ENCODE measurements at places on chromosomes 16 and 17.
A peak's percentile ranks its signal among the peaks of the same experiment; 100 is the strongest.

- DNase-seq: no peak
These were observed 50.0 kb upstream of the TNRC6C start for GRCh38 chr17:77908501-77908900.

- DNase-seq: no peak
These were observed 16.9 kb downstream of the NSMCE1 start for GRCh38 chr16:27251541-27252205.

GRCh38 chr17:2925011-2925410 lies 128.8 kb downstream of the RAP1GAP2 start:
- DNase-seq: no peak

- peak; percentile 70 for DNase-seq
These were observed 6.6 kb upstream of the TEKT3 start for GRCh38 chr17:15348021-15348420.

DNA sequence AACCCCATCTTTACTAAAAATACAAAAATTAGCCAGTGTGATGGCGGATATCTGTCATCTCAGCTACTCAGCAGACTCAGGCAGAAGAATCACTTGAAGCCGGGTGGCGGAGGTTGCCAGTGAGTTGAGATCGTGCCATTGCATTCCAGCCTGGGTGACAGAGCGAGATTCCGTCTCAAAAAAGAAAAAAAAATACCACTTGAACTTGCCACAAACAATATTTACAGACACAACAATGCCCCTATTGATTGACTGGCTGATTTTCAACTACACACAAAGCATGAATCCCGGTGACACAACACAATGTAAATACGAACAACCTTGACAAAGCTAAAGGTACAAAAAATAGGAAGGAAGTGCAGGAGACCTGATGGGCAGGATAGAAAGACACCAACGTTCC lies 49.3 kb downstream of the NXN start:
- DNase-seq: no peak

DNA sequence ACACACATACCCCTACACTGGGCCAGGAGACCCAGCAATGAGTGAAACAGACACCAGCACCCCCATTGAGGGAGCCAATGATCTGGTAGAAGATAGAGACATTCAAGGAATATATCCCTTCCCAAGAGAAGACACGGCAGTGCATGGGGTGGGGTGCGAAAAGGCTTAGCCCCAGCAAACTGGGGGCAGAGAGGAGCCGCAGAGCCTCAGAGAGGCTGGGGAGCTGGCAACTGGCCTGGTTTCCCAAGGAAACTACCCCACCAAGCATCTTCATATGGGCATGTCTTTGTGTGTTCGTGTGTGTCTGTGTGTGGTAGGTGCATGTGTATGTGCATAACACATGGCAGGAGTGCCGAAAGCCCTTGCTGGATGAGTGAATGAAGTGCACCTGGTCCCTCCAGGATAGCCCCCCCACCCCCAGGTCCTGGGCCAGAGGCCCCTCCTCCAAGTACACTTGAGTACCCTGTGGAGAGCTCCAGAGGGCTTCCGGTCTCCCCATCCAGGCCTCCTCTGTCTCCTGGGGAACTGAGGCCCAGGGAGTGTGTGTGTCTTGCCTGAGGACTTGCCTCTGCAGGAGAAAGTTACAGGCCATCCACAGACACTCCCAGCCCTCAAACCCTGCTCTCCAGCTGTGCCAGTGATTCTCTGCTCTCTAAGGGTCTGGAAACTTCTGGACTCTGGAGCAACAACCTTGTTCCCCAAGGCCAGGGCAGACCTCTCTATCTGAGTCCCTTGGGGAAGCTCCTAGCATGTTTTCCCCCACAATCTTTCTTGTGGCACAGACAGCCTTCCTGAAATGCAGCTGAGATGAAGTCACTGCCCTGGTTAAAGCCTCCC lies 15.9 kb downstream of the TBX2 start:
- no peak for DNase-seq

DNA sequence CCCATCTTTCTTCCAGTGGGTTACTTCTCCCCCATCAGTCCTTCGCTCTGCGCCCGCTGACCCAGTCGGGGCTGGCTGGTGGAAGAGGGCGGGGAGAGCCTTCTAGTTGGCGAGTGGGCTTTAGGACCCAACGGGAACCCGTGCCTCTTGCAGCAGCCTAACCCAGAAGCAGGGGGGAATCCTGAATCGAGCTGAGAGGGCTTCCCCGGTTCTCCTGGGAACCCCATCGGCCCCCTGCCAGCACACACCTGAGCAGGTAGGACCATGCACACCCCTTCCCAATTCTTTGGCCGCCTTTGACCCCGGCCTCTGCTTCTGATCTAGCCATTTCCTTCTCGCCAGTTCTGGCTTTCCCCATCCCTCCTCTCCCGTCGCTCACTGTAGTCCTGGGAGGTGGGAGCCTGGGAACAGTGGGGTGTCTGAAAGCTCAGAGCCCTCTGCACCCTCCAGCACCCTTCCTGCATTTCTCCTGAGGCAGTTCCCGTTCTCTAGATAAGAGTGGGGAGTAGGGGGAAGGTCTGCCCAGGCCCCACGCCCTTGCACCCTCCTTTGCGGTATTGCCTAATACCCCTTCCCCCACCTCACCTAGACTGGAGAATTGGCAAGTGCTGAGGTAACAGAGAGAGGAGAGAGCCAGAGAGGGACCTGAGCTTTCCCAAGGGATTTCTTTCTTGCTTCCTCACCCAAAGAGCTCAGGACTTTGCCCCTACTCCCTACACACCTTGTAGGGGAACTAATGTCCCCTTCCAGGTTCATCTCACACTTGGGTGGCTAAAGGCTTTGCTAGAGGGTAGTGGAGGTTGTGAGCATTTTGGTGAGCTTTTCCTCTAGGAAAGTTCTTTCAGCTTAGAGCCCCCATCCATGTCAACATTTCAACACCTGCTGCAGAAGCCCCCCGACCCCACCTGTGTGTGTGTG lies at the start of gene RARA:
Gene RARA (plus strand): TSS at position 150 of the 918 bp plus-strand sequence. CDS start 22,039 bp downstream, outside the sequence.
- DNase-seq: no peak

DNA sequence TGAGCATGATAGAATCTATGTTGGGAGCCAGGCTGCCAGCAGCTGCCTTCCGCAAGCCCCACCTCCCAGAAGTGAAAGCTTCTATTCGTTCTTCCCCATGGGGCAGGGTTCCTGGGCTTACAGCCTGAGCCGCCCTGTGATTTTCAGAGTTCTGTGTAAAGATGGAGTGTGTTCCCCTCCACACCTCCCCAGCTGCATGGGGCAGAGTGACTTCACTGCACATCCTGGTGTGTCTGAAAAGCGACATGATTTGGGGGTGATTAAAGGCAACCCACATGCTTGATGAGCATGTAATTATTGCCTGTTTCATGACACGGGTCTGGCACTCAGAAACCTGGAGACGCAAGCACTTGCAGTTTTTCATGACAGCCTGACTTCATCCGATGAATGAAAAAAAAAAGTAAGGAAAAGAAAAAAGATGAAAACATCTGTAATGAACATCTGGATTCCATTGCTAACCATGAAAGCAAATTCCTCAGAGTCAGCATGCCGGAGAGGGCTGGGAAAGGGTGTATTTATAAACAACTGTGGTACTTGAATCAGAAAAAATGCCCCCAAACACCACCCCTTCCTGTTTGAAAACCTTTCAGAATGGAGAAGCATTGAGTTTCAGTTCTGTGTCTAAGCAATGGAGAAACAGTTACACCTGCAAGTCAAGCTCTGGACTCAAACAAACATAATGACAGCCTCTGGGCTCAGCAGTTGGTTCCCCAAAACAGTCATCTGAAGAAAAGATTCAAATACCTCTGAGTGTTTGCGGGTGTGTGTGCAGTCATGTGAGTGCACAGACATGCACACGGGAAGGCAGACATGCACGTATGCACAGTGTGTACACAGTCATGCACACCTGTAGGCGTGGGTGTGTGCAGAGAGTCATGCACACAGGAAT lies 266.0 kb downstream of the ENGASE start:
- DNase-seq: no peak

DNA sequence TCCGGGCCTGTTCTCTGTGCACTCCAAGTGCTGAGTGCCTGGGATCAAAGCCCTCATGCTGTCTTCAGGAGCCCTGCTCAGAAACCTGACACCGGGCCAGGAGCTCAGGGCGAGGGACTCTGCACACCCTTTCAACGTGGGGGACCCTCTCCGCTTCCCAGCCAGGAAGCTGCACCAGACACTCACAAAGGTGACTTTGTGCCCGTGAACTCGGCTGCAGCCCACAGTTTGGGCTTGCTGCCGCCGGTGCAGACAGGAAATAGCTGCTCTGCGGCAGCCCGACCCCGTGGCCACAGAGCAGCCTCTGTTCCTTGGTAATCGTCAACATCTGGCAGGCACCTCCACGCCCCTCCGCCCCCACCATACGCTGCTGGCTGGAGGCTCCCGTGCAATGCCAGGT lies 93.4 kb upstream of the METRNL start:
- no peak for DNase-seq

DNA sequence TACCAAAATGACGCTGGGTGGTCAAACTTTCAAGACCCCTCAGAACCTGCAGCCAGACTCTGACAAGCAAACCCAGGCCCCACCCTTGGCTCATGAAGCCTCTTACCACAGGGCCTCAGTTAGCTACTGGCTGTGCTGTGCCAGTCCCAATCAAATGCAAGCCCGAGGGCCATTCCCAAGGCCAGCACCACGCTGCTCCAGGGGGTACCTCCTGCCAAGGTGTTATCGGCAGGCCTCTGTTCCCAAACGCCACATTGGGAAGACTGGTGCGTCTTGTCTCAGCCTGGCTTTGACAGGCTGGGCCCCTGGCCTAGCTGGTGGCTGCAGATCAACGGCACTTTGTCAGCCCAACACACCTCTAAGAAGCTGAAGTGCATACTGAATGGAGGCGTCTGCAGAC lies 35.8 kb upstream of the NOG start:
- DNase-seq: no peak

- no peak for DNase-seq
These were observed 38.5 kb downstream of the CTU2 start for GRCh38 chr16:88744577-88745521.

- no peak for DNase-seq
These were observed 530 bp upstream of the CCL22 start for GRCh38 chr16:57358086-57358420.

GRCh38 chr17:43844241-43844640 lies 2.7 kb upstream of the CD300LG start:
- no peak for DNase-seq

GRCh38 chr17:76775021-76775600 lies 37.2 kb downstream of the MFSD11 start:
- no peak for DNase-seq

- DNase-seq: no peak
These were observed 6.6 kb upstream of the ATP6V0C start for GRCh38 chr16:2507052-2507659.

DNA sequence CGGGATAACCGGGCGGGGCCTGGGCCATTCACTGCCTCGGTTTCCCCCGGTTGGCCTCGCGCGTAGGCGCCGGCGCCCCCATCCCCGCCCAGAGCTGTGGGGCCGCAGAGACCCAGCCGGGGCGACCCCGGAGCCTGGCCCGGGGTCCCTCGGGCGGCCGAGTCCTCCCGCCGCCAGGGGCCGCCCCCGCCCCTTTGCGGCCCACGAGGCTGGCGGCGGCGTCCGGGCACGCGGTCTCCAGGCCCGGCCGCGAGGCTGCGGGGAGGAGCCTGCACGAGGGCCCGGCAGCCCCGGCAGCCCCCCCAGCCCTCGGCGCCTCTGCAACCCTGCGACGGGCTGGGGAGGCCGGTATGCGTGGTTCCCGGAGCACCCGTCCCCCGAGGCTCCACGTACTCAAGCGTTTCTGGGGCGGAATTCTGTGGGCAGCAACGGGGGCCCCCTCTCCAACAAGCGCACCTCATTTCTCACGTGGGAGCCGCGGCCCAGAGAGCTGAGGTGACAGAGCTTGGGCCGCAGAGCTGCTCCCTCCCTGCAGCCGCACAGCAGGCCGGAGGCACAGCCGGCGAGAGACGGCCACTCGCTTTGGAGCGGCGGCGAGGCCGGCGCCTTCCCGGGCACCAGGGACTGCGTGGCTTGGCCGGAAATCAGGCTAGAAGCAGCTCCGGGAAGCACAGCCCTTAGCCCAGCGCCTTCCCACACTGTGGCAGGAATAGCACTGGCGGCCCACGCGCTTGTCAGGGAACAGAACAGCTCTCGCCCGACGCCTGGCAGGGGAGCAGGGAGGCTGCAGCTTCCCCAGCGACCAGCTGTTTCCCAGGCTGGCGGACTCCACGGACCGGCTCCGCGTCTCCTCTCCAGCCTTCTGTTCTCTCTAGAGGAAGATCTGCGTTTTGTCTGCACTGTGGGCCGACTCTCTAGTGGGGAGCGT lies 867 bp upstream of the LIMD2 start:
- DNase-seq: no peak

DNA sequence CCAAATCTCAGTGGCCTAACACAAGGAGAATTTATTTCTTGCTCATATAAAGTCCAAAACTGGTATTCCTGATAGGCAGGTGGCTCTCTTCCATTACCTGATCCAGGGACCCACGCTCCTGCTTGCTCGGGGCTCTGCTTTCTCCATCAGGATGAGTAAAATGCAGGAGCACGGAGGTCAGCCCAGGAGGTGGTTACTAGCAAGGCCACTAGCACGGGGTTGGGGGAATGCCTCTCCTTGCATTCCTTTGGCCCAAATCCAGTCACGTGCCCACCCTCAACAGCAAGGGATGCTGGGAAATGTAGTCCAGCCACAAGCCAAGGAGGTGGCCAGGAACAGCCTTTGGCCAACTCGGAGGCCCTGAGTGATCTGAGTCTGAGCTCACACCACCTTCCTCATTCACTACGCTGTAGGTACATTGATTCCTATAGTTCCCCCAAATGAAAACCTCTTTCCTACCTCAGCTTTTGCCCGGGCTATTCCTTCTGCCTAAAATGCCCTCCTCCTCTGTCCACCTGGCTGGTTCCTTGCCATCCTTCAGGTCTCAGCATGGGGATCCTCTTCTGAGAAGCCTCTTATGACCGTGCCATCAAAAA lies 38.3 kb upstream of the HAPSTR1 start:
- no peak for DNase-seq

DNA sequence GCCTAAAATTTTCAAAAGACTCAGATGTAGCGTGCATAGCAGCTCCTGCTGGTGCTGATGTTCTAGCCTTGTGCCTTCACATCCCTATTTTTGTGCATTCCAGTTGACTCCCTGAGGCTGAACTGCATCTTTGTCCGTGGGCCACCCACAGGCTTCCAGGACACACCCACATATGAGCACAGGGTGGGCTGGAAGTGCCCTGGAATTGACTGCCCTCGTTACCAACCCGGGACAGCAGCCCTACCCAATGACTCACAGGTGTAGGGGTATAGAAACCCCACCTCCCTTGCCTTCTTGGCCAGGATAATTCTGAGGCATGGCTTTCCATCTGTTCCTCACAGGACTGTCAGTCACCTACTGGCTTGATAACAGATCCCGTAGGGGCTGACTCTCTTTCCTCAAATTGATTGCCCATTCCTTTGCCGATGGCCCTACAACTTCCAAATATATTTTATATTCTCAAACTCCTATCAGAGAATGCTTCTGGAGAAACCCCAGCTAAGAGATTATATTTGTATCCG lies 65.9 kb upstream of the CDH13 start:
- DNase-seq: no peak

- DNase-seq: no peak
These were observed 21.8 kb downstream of the CACNA1H start for GRCh38 chr16:1174477-1175357.

DNA sequence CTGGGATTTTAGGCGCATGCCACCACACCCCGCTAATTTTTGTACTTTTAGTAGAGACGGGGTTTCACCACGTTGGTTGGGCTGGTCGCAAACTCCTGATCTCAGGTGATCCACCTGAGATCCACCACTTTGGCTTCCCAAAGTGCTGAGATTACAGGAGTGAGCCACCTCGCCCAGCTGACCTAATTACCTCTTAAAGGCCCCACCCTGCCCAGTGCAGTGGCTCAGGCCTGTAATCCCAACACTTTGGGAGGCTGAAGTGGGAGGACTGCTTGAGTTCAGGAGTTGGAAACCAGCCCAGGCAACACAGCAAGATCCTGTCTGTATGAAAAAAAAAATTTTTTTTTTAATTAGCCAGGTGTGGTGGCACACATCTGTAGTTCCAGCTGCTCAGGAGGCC lies 2.9 kb upstream of the COASY start:
- DNase-seq: no peak
